ENCODE measurements at places on chromosomes 6 and 20.
A peak's percentile ranks its signal among the peaks of the same experiment; 100 is the strongest.

- peak; percentile 68 for DNase-seq
These were observed 56.8 kb downstream of the KCNS1 start for GRCh38 chr20:45044084-45044573.

GRCh38 chr6:107642095-107642860 is 152.4 kb downstream of the SOBP start:
- no peak for DNase-seq

DNA sequence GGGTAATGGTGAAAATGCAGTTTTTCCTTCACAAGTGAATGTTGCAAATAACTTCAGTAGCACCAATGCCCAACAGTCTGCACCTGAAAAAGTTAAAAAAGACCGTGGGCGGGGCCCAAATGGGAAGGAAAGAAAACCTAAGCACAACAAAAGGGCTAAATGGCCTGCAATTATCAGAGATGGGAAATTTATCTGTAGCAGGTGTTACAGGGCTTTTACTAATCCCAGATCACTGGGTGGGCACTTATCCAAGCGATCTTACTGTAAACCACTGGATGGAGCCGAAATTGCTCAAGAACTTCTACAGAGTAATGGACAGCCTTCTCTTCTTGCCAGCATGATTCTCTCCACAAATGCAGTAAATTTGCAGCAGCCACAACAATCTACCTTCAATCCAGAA is 64.8 kb upstream of the SMIM8 start:
- no peak for DNase-seq

GRCh38 chr6:161393292-161393691 is 119.4 kb upstream of the AGPAT4 start:
- DNase-seq = no peak

DNA sequence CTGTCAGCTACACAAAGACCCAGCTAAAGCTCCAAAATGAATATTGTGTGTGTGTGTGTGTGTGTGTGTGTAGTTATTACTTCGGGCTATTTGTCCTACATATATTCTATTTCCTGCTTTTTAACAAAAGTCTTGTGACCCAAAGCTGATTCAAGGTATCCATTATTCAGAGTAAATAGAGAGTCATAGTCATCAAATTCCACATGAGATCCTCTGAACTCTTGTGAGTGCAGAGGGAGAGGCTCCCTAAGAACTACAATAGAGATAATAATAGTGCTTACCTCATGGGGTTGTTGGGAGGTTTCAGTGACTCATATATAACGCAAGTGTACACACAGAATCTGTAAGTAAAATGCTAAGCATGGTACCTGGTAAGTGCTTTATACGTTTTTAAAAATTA is 95.6 kb upstream of the SHLD1 start:
- no peak for DNase-seq

DNA sequence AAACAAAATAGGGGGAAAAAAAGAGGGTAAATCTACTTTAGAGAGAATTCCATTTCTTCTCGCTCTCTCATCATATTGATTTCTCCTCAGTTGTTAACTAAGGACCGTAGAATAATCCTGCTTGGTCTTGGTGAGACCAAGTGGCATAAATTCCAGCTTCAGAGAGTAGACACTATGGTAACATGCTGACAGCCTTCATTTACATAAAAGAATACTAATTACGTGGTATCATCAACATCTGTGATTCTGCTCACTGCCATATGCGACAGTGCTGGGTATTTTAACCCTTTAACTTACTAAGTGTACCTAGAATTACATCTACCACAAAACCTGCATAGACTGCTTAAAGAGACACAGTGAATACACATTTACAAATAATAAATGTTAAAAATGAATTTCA is 27.1 kb downstream of the TOMM6 start:
- no peak for DNase-seq

DNA sequence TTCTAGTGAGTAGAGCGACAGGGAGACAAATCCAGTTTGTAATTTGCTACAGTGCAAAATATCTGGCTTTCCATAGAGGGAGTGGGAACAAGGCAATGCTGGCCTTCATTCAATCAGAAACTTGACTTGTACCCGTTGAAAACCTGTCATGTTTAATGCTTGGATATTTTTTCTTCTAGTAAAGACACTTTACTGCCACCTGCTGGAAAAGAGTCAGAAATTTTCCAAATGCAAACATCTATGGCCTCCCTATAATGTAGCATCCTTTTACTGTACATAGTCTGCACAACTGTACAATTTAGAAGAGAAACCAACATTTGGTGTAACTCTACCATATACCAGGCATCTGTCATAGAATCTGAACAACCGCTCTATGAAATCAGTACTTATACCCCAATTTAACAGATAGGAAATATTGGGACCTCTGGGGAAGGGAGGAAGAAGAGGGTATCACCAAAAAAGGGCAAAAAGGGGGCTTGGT is 16.7 kb upstream of the TBC1D20 start:
- DNase-seq = peak; percentile 18

- no peak for DNase-seq
These were observed 8.6 kb downstream of the MAN1A1 start for GRCh38 chr6:119340796-119341487.

GRCh38 chr6:21769405-21769861 is 175.9 kb downstream of the SOX4 start:
- DNase-seq = peak; percentile 67

GRCh38 chr6:128598571-128598970 is 78.2 kb upstream of the PTPRK start:
- DNase-seq = no peak

Data from amniotic stem cell (primary cell).